Psoas muscle (tissue), 8 donors: ENCODE measurements at places on chromosomes 12 and 14.

DNA sequence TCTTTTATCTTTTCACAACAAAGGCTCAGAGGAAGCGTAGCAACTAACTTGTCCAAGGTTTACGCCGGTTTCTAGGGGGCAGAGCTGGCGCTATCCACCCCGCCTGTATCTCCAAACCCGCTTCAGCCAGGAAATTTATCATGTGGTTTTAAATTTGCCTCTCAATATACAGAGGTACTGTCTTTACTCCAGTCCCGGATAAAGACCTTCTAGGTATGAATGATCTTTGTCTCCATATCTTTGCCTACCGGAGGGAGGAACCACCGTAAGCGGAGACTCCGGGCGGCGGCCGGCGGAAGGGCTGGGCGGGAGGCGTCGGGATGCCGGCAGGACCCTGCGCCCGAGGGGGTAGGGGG is 693 bp upstream of the RIMKLB start:
- peak overlapping the region; percentile 96 for H3K27ac ChIP-seq
- peaks cover 14% of the 10 kb centered on the region for H3K36me3 ChIP-seq
- peak overlapping the region; percentile 99 for H3K4me3 ChIP-seq
- DNase-seq, result no peak

DNA sequence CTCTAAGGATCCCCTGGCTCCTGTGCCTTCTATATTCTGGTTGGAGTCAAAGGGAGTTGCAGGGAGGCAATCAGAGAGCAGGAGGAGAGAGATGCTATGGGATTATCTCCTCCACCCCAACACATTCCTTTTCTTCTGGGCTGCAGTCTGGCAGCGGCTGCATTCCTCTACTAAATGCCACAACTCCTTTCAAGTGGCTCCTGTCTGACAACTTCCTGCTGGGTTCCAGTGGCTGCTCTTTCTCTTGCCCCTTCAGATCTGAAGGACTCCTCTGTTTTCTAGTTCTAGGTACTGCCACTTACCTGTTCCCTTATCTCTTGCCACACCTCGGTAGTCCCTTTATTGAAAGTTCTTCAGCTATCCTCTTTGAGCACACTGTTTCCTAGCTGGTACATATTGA is 425.0 kb downstream of the SNAPC1 start:
- DNase-seq, result no peak
- H3K4me1 ChIP-seq, result no peaks in the 10 kb centered on the region

GRCh38 chr14:50001999-50002925 is 109.4 kb downstream of the ARF6 start:
- H3K27ac ChIP-seq, result peak overlapping the region; percentile 94
- DNase-seq, result peak; percentile 19
- no peaks in the 10 kb centered on the region for H3K36me3 ChIP-seq

DNA sequence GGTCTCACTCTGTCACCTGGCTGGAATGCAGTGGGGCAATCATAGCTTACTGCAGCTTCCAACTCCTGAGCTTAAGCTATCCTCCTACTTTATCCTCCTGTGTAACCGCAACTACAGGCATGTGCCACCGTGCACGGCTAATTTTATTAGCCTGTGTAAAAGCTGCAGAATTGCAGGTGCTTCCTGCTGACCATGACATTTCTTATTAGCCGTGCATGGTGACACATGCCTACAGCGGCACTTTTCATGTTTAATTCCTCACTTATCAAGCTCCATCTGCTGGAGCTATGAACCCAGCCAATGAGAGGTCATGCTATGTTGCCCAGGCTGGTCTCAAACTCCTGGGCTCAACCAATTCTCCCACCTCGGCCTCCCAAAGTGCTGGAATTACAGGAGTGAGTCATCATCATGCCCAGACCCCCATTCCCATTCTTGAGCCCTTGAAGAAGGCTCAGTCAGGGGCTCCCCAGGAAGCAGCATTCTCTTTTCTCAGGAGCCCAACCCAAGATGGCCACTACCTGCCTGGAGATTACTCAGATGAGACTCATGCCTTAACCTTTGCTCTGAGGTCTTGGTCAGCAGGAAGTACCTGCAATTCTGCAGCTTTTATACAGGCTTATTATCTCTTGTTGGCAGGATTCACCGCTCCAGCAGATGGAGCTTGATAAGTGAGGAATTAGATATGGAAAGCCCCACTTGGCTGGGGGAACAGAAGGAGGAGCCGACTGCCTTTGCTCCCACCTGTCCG is 503.2 kb downstream of the MED13L start:
- no peak overlapping the region for H3K4me3 ChIP-seq
- no peak for DNase-seq
- no peaks in the 10 kb centered on the region for H3K4me1 ChIP-seq
- H3K27ac ChIP-seq, result no peak overlapping the region
- no peaks in the 10 kb centered on the region for H3K27me3 ChIP-seq

GRCh38 chr12:127239781-127240180 is 1027.2 kb upstream of the TMEM132C start:
- no peaks in the 10 kb centered on the region for H3K36me3 ChIP-seq
- DNase-seq, result no peak
- H3K4me3 ChIP-seq, result no peak overlapping the region
- no peak overlapping the region for H3K27ac ChIP-seq
- no peaks in the 10 kb centered on the region for H3K27me3 ChIP-seq
- H3K4me1 ChIP-seq, result no peaks in the 10 kb centered on the region

GRCh38 chr12:112798048-112798760 is 6.7 kb downstream of the RPH3A start:
- peaks cover 8% of the 10 kb centered on the region for H3K27me3 ChIP-seq
- H3K27ac ChIP-seq, result no peak overlapping the region
- H3K4me3 ChIP-seq, result no peak overlapping the region

DNA sequence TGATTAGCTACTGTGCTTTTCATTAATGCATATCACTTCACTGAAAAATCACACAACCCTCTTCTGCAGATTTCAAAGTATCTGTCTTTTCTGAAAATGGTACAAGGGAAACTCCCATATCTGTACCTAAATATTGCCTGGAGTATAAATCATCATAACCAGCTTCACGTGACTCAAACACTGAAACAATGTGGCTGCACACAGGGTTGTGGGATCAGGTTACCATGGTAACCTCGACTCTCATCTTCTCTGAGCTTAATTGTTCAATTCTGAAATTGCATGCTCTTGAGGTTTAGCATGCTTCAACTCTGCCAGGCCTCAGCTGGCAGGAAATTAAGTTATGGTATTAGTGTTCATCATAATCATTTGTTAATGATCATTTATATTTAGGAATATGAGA is 77.5 kb upstream of the CPSF6 start:
- H3K36me3 ChIP-seq, result no peaks in the 10 kb centered on the region
- H3K27ac ChIP-seq, result no peak overlapping the region
- no peak overlapping the region for H3K4me3 ChIP-seq

GRCh38 chr12:76622351-76622750 is 62.8 kb upstream of the OSBPL8 start:
- no peaks in the 10 kb centered on the region for H3K36me3 ChIP-seq
- H3K4me1 ChIP-seq, result no peaks in the 10 kb centered on the region
- DNase-seq, result no peak

DNA sequence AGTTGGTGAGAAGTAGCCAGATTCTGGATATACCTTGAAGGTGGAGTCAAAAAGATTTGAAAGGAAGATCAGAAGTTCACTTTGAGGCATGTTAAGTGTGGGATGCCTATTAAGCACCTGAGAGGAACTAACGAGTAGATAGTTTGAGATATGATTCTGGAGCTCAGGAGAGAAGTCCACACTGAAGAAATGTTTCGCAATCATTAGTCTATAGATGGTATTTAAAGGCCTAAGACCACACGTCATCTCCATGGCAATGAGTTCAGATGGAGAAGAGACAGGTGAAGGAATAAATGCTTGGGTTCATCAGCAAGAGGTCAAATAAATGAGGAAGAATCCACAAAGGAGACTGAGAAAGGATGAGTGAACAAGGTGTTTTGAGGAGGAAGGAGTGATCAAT is 192.9 kb upstream of the NEDD1 start:
- no peak overlapping the region for H3K27ac ChIP-seq
- H3K27me3 ChIP-seq, result no peaks in the 10 kb centered on the region
- no peak overlapping the region for H3K4me3 ChIP-seq
- no peaks in the 10 kb centered on the region for H3K36me3 ChIP-seq
- DNase-seq, result no peak
- H3K4me1 ChIP-seq, result no peaks in the 10 kb centered on the region

- no peak for DNase-seq
- peaks cover 13% of the 10 kb centered on the region for H3K36me3 ChIP-seq
- no peak overlapping the region for H3K27ac ChIP-seq
- peaks cover 9% of the 10 kb centered on the region for H3K4me1 ChIP-seq
- H3K4me3 ChIP-seq, result no peak overlapping the region
Observed at GRCh38 chr12:870378-870777, 79.1 kb downstream of the RAD52 start.

- H3K4me1 ChIP-seq, result no peaks in the 10 kb centered on the region
- H3K27me3 ChIP-seq, result no peaks in the 10 kb centered on the region
- no peaks in the 10 kb centered on the region for H3K36me3 ChIP-seq
- H3K27ac ChIP-seq, result no peak overlapping the region
- no peak overlapping the region for H3K4me3 ChIP-seq
Observed at GRCh38 chr12:23399402-23399933, 550.0 kb downstream of the SOX5 start.

DNA sequence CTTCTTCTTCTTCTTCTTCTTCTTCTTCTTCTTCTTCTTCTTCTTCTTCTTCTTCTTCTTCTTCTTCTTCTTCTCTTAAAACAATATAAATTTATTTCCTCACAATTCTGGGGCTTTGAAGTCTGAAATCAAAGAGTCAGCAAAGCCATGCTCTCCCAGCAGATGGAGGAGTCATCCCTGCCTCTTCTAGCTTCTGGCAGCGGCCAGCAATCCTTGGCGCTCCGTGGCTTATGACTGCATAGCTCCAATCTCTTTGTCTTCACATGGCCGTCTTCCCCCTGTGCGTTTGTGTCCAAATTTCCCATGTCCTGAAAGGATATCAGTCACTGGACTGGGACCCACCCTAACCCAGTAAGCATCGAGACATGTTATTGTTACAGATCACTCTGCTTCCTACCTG is 22.9 kb downstream of the KCNA1 start:
- H3K4me3 ChIP-seq, result no peak overlapping the region
- H3K36me3 ChIP-seq, result no peaks in the 10 kb centered on the region
- no peaks in the 10 kb centered on the region for H3K4me1 ChIP-seq
- no peak for DNase-seq
- peaks cover 29% of the 10 kb centered on the region for H3K27me3 ChIP-seq

DNA sequence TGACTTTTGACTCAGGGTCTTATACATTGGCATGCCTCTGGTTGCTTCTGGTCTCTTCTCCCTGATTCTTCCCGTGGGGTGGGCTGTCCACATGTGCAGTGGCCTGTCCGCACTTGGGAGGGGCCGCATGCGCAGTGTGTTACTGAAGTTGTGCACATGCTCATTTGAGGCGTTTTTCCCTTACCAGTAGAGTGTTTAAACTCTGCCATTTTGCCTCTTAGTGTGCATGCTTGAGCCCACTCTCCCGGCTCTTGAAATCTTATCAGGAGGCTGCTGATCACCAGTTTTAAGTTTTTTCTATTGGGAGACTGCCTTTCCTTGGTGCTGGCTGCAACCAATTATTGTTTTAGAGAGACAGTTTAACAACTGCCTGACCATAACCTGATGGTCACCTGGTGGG is 32.1 kb upstream of the HECTD1 start:
- H3K27ac ChIP-seq, result no peak overlapping the region
- H3K36me3 ChIP-seq, result no peaks in the 10 kb centered on the region
- H3K4me3 ChIP-seq, result no peak overlapping the region
- H3K4me1 ChIP-seq, result no peaks in the 10 kb centered on the region
- DNase-seq, result no peak

- H3K27me3 ChIP-seq, result no peaks in the 10 kb centered on the region
- peaks cover 11% of the 10 kb centered on the region for H3K4me1 ChIP-seq
- DNase-seq, result no peak
- H3K36me3 ChIP-seq, result no peaks in the 10 kb centered on the region
- no peak overlapping the region for H3K4me3 ChIP-seq
Observed at GRCh38 chr14:74962493-74962892, 7.1 kb upstream of the PGF start.

DNA sequence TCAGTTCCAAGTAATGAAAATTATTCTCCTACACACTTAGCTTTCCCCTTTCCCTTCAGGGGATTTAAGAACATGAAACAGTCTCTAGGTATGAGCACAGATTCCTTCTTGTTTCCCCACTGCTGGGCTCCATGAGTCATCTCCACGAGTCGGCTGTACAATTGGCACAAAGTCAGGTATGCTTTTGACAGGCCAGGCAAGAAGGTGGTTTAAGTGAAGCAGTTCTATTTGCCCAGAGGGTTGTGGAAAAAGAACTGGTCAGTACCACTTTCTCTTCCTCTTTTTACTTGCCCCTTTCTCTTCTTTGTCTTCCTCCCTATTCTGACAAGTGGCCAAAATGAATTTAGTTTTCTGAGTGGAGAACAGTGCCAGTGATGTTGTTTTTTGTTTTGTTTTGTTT is 16.3 kb downstream of the DYNC1H1 start:
- peaks cover 9% of the 10 kb centered on the region for H3K36me3 ChIP-seq
- no peaks in the 10 kb centered on the region for H3K27me3 ChIP-seq
- H3K4me1 ChIP-seq, result peaks cover 21% of the 10 kb centered on the region
- peak overlapping the region; percentile 83 for H3K27ac ChIP-seq

DNA sequence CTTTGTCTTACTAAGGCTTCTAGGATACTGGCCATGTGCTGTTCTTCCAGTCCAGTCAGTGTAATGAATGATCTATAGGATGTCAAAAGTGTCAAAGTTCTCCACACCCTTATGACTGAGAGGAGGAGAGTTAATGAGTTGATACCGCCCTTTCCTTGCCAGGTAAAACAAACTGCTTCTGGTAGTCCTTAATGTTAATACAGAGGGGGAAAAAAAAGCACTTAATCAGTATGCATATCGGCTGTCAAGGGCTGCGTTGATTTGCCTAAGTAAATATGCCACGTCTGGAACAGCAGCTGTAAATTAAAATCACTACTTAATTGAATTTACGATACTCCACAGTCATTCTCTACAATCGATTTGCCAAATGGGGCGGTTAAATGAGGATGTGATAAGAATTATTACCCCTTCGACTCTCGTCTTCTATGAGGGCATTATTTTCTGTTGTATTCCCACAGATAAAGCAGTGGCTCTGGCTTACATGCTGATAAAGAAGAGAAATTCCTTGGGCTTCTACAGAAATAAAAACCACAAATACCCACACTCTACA is 416.0 kb downstream of the KCNH5 start:
- no peaks in the 10 kb centered on the region for H3K36me3 ChIP-seq
- no peaks in the 10 kb centered on the region for H3K27me3 ChIP-seq
- no peak for DNase-seq

DNA sequence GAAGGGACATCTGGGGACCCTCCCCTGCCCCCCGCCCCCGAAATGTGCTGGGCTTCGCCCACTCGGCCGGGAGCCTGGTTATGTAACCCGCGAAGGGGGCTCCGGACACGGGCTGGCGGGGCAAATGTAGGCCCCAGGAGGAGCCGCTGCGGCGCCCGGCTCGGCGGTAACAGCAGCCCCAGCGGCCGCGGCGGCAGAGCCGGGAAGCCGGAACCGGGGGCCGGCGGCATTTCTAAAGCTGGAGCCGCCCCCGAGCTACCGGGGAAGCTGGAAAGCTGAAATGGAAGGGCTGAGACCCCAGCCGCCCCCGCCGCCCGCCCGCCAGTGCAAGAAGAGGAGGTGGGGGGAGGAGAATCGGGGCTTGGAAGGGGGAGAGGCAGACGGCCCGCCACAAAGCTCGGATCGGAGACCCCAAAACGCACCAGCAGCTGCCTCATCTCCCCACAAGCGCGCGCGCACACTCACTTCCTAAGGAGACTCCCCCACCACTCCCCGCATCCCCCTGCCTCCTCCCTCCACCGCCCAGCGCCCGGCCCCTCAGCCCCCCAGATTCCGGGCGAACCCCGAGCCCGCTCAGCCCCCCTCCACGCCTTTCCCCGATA is 1.5 kb downstream of the KDM2B start:
- H3K27me3 ChIP-seq, result no peaks in the 10 kb centered on the region
- DNase-seq, result peak; percentile 26
- H3K4me1 ChIP-seq, result peaks cover 32% of the 10 kb centered on the region
- H3K27ac ChIP-seq, result peak overlapping the region; percentile 93

GRCh38 chr12:128570191-128571065 is 253.3 kb downstream of the SLC15A4 start:
- H3K4me1 ChIP-seq, result no peaks in the 10 kb centered on the region
- no peak for DNase-seq
- H3K36me3 ChIP-seq, result no peaks in the 10 kb centered on the region
- no peaks in the 10 kb centered on the region for H3K27me3 ChIP-seq
- no peak overlapping the region for H3K27ac ChIP-seq
